CD4-positive, alpha-beta T cell treated with Interleukin-10 for 1 hour (primary cell): ENCODE measurements at places on chromosomes 7 and 10.

- no peak for DNase-seq
Observed at GRCh38 chr10:53598914-53599313, 826.3 kb upstream of the MBL2 start.

- DNase-seq, result no peak
Observed at GRCh38 chr10:119803264-119803663, 69.4 kb downstream of the MCMBP start.

DNA sequence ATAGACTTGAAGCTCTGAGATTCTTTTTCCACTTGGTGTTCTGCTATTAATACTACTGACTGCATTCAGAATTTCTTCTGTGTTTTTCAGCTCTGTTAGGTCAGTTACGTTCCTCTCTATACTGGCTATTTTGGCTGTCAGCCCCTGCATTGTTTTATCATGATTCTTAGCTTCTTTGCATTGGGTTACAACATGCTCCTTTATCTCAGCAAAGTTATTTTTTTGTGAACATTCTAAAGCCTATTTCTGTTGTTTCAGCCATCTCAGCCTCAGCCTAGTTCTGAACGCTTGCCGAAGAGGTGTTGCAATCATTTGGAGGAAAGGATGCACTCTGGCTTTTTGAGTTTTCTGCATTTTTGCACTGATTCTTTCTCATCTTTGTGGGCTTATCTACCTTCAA is 201.5 kb upstream of the GNAI1 start:
- DNase-seq, result no peak

DNA sequence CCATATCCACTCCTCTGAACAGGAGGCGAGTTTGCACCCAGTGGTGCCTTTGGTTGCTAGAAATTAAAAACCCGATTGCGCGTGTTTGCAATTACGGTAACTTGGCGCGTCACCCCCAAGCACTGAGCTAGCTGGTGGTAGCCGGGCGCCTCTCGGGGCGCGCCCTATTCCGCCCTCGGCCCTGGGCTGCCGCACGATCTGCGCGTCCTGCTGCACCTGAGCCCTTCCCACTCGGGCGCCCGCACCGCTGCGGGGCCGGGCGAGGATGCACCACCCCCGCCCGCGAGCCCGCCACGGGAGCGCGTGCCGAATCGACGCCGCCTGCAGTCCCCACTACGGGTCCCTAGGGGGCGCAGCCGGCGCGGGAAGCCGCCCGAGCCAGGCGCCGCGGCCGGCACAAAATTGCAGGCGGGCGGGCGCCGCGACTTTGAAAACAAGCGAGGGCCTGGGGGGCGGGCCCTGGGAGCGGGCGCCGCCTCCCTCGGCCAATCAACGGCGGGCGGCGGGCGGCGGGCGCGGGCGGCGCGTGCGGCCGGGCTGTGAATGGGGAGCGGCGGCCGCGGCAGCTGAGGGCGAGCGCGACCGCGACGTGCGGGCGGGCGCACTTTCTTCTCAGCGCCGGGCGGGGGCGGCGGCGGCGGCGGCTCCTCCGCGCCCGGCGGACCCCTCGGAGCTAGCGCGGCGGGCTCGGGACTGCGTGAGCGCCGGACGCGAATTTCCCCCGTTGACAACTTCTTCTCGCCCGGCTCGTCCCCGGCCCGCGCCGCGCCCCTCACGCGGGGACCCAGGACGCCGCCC is at the start of gene SDK1:
Gene SDK1, plus strand, starts transcription at position 602 of the 798 bp plus-strand sequence. CDS start 335 bp downstream, outside the sequence.
- DNase-seq, result peak; percentile 92

- DNase-seq, result no peak
Observed at GRCh38 chr7:155589001-155589980, 42.9 kb upstream of the CNPY1 start.

GRCh38 chr10:31413325-31413724 is 94.3 kb downstream of the ZEB1 start:
- DNase-seq, result no peak

DNA sequence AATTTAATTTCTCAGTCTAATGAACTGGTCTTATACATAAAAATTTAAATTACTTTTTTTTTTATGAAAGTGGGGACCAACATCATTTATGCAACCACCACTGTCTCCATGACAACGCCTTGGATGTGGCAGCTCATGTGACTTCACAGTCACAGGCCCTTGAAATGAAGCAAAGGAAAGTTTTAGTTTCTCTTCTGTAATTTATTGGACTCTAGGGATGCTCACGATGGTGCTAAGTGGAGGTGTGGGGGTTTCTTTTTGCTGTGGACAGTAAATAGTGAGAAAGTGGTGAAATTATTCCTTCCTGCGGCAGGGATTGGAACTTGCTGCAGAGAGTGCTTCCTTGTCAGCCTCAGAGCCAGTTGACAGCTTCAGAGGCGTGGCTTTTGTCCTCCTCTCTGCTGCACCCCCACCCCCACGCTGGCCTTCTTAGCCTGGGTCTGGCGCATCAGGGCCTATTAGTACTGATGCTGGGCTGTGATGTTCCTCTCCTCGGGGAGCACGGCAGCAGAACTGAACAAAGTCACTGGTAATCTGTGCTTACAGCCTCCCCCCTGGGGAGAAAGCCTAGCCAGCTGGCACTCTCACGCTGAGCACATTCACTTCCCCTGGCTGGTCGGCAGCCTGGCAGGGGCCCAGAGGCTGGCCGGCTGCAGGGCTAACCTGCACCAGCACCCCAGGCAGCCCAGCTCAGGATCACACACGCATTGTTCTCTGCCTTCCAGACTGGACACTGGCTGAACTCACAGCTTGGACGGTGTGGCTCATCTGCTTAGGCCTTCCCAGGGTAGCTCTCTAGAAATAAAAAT is 517.5 kb upstream of the GALNT17 start:
- no peak for DNase-seq

- no peak for DNase-seq
Observed at GRCh38 chr7:35022725-35023124, 14.6 kb downstream of the DPY19L1 start.

DNA sequence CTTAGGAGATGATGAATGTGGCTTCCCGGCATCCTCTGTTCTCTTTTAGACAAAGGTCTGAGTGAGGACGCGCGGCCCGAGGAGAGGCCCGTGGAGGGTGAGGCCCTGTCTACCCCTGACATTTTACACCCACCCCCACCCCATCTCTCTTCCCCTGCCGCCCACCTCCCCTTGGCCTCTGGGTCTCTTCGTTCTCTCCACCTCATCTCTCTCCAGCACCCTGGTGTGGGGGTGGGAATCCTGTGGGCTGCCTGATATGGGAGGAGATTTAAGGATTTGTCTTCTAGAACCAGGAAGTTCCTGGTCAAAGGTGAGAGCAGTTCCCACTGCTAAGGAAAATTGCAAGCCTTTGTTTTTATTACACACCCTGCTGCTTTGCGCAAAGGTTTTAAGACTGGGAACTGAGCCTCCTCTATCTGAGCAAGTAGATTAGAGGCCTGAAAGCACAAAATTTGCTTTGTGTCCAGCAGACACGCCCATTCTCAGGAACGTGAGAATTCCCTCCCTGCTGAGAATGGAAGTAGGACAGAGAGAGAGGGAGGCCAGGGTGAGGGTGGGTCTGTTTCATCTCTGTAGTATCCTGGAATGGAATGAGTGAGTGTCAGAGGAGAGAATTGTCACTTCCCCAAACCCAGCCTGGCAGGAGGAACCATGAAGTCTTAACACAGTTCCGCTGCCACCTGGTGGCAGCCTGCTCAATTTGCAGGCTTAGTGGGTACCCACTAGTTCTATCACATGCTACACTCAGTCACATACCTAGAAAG is 91.2 kb downstream of the GTF2IRD1 start:
- DNase-seq, result peak; percentile 20

GRCh38 chr7:101108330-101108857 is 18.5 kb upstream of the SERPINE1 start:
- no peak for DNase-seq

DNA sequence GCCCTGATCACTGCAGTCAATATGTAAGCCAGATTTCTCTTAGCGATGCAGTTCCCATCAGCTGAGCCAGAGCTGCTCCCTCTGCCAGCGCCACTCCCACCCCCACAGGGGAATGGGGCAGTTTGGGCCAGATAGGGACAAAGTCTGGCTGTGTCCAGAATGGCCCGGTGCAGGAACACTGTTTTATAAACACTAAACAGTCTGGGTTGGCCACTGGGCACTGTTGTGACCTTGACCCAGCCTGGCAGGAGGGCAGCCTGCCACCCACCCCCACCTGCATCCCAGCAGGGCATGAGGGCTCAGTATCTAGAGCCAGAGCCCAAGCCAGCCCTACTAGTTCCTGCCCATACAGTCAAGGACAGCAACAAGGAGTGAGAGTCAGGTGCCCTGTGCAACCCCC is 1.3 kb downstream of the OGDHL start:
- no peak for DNase-seq
